GM20000 (cell line): ENCODE measurements at places on chromosomes 6 and 20.

GRCh38 chr6:89910902-89911240, 16.6 kb downstream of the GJA10 start:
- no peak for DNase-seq

DNA sequence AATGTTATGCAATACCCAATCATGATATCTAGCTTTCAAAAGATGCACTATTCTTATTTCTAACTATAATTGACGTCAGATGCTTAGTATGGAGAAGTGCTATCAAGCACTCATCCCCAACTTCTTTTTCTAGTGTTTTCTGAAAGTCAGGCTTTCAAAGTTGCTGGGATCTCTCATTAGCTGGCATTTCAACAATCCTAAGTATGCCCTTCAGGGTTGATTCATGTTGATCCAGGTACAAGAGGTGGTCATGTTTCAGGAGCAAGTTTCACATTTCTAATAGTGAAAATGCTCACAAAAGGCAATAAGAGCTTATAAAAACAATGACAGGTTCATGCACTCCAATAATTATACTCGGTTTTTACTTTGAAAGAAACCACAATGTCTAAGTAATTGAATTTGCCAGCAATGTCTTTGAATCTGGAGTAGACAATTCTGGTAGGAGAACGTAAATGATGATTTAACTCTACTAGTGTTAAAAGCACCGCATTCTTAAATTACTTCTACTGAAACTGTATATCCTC, 193.7 kb upstream of the KHDRBS2 start:
- DNase-seq: no peak

- no peak for DNase-seq
These were observed 379.7 kb downstream of the CDH4 start for GRCh38 chr20:61631751-61632150.

DNA sequence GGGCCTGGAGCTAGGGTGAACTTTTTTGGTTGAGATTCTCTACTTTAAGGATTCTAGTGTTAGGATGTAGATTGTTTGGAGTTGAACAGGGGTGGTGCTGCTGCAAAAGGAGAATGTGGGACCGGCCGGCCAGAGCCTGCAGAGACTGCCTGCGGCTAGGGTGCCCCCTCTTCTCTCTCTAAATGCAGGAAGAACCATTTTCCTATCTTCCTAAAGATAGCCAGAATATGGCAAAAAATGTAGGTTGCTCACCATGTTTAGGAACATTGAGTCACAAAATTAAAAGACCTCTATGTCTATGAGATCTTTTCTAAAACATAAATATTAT, 39.5 kb downstream of the BICRAL start:
- no peak for DNase-seq

GRCh38 chr6:11437824-11438459, 99.6 kb upstream of the TMEM170B start:
- DNase-seq: no peak

GRCh38 chr6:114061116-114061515, 90.2 kb upstream of the HDAC2 start:
- no peak for DNase-seq

DNA sequence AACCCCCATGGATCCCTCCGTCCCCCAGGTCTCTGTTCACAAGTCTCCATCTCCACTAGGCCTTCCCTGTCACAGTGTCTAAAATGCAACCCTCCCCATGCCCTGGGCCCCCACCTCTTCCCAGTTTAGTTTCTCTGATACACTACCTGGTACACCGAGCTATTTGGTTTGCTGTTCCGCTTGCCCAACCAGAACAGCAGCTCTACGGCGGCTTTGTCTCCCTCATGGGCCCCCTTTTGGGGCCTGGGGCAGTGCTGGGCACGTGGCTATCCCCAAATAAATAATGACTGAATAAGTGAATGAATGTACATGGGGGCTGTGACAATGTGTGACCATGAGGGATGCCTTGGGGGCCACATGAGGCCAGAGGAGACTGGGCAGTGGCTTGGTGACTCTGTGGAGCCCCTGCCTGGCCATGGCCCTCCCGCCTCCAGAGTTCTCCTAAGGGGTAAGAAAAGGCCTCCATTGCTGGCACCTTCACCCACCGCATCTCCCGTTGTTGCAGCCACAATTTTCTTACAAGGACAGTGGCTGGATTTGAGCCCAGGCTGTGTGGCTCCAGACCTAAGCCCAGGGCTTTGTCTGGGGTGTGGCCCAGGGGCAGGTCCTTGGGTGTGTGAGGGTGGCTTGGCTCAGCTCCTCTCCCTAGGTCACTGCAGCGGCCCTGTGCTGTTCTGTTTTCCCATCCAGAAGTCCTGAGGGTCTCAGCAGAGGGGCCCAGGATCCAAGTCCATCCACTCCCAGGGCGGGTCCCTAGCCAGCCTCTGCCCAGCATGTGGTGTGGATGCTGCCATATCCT, 408.5 kb upstream of the SULF2 start:
- DNase-seq: no peak

DNA sequence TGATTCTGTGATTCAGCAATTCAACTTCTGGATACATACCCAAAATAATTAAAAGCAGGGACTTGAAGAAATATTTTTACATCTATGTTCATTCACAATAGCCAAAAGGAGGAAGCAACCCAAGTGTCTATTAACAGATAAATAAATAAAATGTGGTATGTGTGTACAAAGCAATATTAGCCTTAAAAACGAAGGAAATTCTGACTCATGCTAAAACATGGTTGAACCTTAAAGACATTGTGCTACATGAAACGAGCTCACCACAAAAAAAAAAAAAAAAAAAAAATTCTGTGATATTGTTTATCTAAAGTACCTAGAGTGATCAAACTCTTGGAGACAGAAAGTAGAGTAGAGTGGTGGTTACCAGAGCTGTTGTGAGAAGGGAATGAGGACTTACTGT, 54.8 kb upstream of the TFAP2D start:
- DNase-seq: no peak

DNA sequence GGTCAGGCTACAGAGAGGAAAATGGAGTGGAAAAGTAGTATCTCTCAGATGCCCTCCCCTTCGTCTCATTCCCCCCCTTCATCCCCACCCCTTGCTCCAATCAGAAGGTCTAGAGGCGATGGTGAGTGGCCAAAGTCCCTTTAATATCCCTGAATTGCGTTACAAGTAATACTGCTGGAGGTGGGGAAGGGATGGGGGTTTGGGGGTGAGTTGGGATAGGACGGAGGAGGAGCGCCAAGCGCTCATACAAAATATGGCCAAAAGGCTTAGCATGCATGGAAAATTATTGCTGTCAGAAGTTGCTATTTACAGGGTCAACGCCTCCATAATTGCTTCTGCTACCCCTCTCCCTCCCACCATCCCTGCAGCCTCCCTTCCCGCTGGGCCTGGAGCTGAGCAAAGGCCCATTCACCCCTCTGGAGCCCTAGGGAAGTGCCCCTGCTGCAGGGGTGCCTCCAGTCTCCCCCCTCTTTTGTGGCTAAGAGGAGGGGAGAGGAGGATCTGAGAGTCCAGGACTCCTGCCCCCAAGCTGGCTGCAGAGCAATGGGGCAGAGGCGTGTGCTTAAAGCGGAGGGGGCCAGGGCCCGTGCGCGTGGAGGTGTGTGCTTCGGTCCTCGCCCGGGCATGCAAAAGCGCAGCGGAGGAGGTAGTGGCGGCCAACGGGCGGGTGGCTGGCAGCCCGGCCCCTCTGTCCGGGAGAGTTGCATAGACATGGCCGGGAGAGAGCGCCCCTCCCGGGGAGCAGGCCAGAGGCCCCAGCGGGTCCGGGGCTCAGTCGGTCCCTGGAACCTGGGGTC, 8.7 kb upstream of the SRXN1 start:
- no peak for DNase-seq

- no peak for DNase-seq
These were observed 89.3 kb downstream of the TSHZ2 start for GRCh38 chr20:53061192-53062108.
